ENCODE measurements at places on chromosomes 7 and 10.

- DNase-seq = no peak
These were observed 548.0 kb downstream of the ARL4A start for GRCh38 chr7:13235436-13235835.

DNA sequence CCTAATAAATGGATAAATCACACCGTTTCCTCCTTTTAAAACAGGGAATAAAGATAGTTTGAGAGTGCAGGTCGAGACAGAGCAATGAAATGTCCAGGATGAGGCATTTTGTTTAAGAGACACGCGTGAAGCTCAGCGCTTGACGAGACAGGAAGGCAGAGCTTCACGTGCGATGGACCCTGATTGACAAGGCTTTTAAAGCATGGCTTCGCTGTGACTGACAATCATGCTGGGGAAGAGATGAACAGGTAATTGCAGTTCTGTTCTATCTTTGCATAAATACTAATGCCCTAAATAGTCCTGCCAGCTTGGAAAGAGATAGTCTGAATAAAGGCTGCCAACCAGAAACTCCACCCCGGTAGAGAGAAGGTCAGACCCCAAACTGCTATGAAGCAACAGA lies 442.3 kb upstream of the PFKP start:
- DNase-seq = no peak

GRCh38 chr7:1480670-1481069 lies 21.4 kb upstream of the MICALL2 start:
- no peak for DNase-seq

GRCh38 chr10:100781145-100781665 lies 35.8 kb downstream of the PAX2 start:
- no peak for DNase-seq

DNA sequence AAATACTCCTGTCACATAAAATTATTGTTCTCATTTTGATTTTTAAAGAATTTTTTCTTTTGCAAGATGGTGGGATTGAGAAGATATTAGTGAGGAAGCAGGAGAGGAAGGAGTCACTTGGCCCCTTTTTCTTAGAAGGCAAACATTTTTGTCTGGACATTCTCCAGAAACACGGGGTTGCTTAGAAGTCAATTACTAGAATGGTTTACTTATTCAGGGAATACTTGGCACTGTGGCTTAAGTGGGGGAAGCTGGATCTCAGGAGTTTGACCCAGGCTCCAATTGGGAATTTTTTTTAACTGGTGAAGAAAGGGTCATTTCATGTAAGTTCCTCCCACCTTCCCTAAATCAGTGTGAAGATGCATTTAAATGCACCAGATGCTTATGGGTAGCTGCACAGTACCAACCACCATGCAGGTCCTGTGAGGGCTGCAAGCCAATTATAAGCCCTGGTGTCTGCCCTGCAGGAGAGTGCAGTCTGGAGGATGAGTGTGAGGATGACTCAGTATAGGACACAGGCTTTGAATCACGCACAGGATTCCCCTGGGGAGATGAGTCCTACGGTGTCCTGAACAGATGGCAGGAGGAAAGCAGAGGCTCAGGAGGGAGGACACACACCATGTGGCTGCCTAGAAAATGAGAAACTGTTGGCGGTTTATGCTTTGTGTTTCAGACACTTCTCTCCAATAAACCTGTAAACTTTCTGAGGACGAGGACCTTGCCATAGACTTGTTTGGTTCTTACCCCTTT lies 299.1 kb downstream of the PLXNA4 start:
- DNase-seq = no peak

- no peak for DNase-seq
These were observed 4.7 kb upstream of the SLC18A3 start for GRCh38 chr10:49605216-49605938.

DNA sequence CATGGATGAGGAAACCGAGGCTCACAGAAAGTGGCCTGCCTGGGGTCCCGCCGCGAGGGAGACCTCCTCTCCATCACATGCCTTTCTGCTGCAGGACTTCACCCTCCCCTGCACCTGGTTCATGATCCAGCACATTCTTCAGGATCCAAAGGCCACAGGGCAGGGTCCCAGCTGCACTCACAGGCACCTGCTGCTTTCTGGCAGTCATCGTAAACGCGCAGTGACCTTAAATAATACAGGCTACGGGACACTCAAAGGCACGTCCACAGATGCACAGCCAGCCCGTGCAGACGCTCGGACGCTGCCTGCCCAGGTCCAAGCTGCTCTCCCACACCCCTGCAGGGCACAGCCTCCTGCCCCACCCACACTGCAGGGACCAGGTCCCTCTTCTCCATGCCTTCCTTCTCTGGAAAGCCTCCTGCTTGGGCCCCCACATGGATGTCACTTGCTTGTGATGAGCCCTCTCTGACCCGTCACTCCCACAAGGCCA lies 49.9 kb downstream of the CALML3 start:
- no peak for DNase-seq

DNA sequence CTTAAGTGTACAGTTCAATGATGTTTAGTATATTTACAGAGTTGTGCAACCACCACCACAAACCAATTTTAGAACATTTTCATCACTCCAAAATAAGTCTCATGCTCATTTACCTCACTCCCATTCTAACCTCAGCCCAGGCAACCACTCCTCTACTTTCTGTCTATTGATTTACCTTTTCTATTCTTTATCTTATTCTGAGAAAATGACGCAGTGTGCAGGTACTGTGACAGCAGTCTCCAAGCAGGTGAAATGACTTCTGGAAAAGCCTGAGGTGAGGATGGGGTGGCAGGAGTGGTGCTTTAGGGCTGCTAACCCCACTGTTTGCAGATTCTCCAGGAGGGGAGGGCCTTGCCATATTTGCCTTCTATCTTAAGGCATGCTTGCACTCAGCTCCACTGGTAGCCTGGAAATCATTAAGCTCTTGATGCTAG lies 39.5 kb downstream of the GARS1 start:
- DNase-seq = no peak

DNA sequence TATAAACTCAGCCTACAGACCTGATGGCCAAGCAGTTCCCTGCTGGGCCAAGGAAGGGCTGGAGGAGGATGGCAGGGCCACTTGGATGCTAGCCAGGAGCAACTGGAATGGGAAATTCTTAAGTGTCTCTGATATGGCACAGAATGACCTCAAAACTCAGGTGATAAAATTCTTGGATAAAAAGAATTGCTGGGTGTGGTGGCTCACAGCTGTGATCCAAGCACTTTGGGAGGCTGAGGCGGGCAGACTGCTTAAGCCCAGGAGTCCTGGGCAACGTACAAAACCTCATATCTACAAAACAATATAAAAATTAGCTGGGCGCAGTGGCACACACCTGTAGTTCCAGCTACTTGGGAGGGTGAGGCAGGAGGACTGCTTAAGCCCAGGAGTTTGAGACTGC lies 14.0 kb upstream of the PKD1L1 start:
- DNase-seq = no peak

- DNase-seq = no peak
These were observed 413 bp downstream of the PANK1 start for GRCh38 chr10:89644691-89644966.

Measured in stimulated activated CD8-positive, alpha-beta memory T cell treated with anti-CD3 and anti-CD28 coated beads, Interleukin-2, amount 100 ng/mL, for 48 hours (primary cell).